ENCODE measurements at places on chromosomes 16 and 17. TPM values are rescaled to one million over a fixed set of nuclear protein-coding genes. Genes with fewer than 3 reads are reported as not detected.

The MYL4 gene
- polyA plus RNA-seq, result not detected

The TPSD1 gene
- polyA plus RNA-seq, result not detected

GRCh38 chr17:18121144-18121910 lies 12.8 kb downstream of the MYO15A start:
- DNase-seq, result no peak

GRCh38 chr16:12784076-12784475 lies 19.6 kb downstream of the CPPED1 start:
- DNase-seq, result no peak

DNA sequence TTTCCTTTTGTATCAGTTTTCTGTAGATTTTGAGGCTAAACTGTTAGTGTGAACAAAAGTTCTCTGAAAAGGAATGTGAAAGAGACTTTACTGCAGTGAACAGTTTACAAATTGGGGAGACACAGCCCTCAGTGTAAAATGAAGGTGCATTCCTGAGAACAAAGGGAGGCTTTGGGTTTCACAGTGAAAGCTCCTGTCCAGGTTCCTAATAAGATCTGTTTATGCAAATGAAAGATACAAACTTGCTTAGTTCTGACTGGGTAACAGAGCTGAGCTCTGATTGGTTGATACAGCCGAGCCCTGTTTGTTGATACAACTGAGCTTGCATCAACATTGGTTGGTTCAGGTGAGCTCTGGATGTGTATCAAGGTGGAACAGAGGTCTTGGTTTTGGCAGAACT lies 8.3 kb upstream of the CDRT15 start:
- DNase-seq, result no peak

DNA sequence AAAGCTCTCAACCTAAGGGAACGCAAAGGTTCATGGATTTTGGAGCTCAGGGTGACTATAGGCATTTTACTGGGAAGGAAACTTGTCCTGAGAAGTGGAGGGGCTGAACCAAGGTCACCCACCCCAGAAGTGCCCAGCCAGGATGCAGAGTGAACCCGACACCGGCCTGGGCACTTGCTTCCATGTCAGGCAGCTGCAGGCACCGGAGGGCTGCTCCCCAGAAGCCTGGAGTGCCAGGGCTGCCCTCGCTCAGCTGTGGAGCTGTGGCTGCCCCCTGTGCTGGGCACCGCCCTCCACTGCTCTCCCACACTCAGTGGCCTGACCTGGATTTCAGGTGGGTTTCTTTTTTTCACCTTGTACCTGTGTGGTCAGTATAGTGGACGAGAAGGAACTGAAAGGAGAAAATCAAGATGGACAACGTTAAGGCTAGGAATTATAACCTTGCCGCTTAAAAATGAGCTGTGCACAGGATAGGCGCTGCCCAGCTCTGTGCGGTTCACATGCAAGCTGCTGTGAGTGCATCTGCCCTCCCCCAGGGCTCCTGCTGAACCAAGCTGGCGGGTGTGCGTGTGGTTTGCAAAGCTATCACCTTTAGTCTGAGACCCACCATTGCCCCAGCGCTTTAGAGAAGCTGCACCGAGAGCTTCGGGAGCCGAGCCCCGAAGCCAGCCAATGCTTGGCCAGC lies 2.2 kb downstream of the MAPK8IP3 start:
- no peak for DNase-seq

- DNase-seq, result no peak
These were observed 216.0 kb downstream of the C16orf78 start for GRCh38 chr16:49589544-49590031.

The LGALS9B gene
- not detected for polyA plus RNA-seq

- no peak for DNase-seq
These were observed 551.1 kb upstream of the CDH11 start for GRCh38 chr16:65672960-65673359.

- peak; percentile 35 for DNase-seq
These were observed 105.3 kb downstream of the VPS53 start for GRCh38 chr17:609232-609810.

Measured in SK-N-SH (cell line).